ENCODE measurements at places on chromosomes 12 and 14. TPM values are rescaled to one million over a fixed set of nuclear protein-coding genes. Genes with fewer than 3 reads are reported as not detected.

DNA sequence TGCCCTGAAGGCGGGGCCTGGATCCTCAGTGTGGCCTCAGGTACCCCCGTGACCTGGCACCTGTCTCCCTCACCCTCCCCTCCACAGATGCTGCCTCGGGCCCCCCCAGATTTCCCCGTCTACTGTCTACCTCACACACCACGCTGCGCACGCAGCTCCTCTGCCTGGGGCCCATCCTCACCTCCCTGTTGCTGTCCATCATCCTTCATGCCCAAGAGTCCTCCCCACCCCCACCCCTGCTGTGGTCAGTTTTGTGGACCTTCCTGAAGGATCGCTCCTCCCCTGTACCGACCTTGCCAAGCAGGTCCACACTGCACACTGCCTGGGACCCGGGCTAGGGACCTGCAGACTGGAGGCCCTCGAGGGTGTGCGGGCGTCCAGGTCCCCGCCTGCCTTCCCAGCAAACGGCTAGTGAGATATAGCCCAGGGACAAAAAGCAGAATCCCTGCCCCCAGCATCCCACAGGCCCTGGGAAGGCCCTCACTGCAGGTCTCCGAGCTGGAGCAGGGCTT is 197.4 kb upstream of the DIO3 start:
- no peak for DNase-seq

- DNase-seq = no peak
These were observed 129.6 kb downstream of the GXYLT1 start for GRCh38 chr12:42015051-42015461.

DNA sequence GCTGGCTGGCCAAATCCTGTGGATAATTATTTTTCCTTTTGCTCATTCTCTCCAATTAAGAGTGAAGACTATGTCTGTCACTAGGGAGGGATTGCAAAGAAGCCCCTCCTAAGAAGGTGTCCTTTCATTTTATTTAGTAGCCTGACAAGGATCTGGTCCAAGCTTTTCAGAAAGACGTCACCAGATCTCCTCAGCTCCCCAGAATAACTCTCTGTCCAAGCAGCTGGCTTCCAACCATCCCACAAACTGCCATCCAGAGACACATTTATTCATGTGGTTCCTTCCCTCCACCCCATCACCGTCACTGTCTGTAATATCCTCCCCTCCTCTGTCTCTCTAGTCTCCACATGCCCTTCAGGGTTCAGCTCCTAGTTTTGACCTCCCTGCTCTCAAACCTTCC is 69.9 kb downstream of the PPM1H start:
- peak; percentile 14 for DNase-seq

DNA sequence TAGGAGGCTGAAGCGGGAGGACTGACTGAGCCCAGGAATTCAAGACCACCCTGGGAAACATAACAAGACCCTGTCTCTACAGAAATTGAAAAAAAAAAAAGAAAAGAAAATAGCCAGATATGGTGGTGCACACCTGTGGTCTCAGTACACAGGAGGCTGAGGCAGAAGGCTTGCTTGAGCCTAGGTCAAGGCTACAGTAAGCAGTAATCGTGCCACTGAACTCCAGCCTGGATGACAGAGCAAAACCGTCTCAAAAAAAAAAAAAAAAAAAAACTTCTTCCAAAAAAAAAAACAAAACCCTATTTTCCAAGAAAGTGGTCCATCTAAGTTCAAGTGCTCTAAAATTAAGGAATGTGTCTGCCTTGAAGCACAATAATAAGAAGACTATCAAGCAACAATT is 19.8 kb downstream of the SNX6 start:
- no peak for DNase-seq

DNA sequence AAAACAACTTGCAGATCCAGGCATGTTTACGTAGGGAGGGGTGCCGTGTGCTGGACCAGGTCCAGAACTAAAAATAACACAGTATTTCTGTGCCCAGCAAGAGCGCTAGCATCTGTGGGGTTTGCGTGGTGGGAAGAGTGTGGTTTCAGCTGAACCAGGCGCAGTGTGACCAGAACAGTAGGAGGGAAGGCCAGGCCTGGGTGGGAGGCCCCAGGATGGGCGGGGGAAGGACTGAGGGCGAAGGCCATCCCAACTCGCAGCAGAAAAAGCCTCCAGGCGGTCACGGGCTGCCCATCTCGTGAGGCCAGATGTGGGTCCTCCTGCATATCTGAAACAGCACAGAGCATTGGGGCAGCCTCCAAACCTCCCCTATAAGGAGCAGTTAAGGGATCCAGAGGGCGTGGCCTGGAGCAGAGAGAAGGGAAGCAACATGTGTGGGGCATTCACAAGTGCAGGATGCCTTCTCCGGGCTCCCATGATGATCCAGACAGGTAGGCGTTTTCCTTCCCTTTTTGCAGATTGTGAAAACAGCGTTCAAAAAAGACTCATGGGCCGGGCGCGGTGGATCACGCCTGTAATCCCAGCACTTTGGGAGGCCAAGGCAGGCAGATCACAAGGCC is 17.8 kb upstream of the CD9 start:
- DNase-seq = no peak

GRCh38 chr14:103074729-103075367 is 9.2 kb upstream of the LBHD2 start:
- DNase-seq = peak; percentile 52

DNA sequence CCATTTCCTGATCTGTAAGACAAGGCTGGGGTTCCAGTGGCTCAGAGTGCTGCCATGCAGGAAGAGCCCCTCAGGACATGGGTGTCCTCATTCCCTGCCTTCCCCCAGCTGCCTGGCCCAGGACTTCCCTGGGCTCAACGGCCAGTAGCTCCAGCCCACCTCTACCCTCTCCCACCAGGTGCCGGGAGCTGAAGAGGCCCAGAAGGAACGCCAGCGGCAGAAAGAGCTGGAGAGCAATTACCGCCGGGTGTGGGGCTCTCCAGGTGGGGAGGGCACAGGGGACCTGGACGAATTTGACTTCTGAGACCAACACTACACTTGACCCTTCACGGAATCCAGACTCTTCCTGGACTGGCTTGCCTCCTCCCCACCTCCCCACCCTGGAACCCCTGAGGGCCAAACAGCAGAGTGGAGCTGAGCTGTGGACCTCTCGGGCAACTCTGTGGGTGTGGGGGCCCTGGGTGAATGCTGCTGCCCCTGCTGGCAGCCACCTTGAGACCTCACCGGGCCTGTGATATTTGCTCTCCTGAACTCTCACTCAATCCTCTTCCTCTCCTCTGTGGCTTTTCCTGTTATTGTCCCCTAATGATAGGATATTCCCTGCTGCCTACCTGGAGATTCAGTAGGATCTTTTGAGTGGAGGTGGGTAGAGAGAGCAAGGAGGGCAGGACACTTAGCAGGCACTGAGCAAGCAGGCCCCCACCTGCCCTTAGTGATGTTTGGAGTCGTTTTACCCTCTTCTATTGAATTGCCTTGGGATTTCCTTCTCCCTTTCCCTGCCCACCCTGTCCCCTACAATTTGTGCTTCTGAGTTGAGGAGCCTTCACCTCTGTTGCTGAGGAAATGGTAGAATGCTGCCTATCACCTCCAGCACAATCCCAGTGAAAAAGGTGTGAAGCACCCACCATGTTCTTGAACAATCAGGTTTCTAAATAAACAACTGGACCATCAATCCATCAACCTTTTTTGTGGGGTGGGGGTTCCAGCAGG is 17.6 kb downstream of the AGAP2 start:
- no peak for DNase-seq

DNA sequence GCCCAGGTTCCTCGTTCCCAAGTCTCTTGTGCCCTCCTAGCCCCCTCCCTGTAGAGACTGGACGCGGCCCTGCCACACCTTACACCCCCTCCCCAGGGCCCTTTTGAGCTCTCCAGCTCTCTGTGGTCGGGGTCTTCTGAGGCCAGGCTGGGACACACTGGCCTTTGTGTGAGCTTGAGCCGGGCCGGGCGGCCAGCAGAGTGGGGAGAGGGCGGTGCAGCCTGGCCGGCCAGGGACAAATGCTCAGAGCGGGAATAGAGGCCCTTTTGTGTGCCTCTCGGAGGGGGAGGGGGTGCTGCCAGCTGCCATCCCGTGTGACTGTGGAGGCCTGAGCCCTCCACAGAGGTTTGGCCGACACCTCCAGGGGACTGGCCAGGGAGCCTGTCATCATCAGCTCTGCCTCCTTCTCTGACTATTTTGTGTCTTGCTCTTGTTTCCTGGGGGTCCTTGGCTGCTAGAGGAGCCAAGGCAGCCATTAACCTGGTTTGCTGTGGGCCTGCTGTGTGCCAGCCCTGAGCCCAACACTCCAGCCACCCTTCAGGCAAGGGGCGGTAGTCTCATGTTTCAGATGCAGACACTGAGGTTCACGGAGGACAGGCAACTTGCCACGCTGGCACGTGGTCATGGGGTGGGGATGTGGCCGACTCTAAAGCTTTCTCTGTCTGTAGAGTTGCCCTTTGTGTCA is 13.6 kb downstream of the FAM222A start:
- DNase-seq = no peak

GRCh38 chr14:67371247-67372148 is 11.4 kb downstream of the EIF2S1 start:
- DNase-seq = no peak

GRCh38 chr12:69843608-69844007 is 18.6 kb downstream of the MYRFL start:
- no peak for DNase-seq

GRCh38 chr12:102474438-102475064 is 5.8 kb downstream of the IGF1 start:
- DNase-seq = no peak

DNA sequence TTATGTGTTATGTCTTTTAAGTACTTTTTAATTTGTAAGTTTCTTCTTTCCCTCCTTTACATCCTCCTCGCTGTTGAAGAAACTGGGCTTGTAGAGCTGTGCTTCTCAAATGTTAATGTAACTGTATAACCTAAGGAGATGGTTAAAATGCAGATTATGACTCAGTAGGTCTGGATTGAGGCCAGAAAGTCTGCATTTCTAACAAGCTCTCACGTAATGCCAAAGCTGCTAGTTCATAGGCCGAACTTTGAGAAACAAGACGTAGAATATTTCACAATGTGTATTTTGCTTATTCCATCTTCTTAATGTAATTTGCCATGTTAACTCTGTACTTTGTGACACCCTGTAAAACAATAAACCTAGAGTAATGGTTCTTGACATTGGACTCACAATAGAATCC is 193.3 kb upstream of the SYT1 start:
- DNase-seq = no peak

- DNase-seq = no peak
These were observed 493.1 kb downstream of the BCAT1 start for GRCh38 chr12:24455811-24456210.

- no peak for DNase-seq
These were observed 211.7 kb downstream of the DPF3 start for GRCh38 chr14:72682188-72682587.

DNA sequence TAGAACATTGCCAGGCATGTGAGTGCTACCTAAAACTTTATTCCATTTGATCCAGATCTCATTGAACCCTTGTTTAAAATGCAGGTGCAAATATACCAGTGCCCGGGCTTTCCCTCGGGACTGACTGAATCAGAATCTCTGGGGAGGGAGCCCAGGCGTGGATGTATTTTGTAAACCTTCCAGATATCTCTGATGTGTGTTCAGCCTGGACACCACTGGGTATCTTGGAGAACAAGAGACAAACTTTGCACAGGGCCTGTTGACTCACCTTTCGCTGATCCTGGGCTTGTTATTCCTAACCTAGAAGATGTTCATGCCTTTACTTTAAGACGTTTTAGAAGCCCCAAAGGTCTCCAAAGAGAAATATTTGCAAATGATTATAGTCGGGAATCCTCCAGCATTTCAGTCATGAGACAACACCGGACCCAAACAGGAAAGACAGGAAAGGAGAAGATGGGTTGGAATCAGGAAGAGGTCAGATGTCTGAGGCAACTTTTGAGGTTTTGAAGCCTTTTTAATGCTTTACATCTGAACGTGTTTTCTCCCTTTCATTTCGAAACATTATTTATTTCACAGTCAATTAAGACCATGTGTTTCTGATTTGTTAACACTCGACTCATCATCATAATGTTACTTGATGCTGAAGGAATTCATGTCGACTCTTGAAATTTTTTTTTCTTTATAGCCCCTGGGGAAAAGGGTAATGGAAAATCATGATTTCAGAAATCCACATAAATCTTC is 118.6 kb downstream of the PLXNC1 start:
- DNase-seq = peak; percentile 8

DNA sequence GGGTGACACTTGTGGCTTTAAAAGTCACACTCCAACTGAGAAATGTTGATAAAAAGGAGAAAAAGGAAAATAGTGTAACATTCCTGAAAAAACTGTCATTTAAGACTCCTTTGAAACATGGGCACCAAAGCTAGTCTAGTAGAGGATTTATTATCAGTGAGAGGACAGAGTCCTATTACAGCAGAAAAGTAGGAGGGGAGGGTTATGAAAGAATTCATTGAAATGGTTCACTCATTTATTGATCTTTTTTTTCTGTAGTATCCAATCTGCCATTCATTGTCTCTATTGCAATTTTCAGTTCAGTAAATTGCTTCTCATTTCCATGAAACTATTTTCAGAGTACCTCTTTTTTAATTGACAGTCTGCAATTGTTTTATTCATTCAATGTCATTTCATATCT is 25.4 kb downstream of the PPM1A start:
- DNase-seq = no peak

DNA sequence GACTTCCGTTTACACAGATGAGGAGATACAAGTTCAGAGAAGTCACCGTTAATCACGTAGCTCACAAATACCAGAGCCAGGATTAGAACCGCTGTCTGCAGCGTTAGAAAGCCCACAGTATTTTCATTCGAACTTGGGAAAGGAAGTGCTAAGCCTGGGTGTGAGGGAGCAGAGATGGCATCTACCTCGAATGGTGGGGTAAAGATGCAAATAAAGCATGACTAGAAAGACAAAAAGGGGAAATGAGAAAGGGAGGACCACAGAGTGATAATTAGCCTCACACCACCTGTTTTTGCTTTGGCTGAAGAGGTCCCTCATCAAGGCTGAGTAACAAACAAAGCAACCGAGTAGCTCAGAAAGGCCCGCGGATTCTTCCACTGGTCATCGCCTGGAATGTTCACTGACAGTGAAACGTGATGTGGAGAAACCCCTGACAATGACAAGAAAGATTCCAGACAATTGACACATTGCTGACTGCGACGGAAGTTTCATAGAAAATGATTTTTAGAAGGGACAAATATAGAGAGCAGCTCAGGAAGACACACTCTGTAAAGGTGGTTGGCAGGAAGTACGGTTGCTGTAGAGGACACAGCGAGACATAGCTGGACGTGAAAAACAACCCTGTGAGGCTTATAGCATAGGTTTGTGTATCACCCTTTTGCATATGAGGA is 31.5 kb upstream of the BHLHE41 start:
- DNase-seq = no peak

- no peak for DNase-seq
These were observed 159.9 kb downstream of the PDE3A start for GRCh38 chr12:20528208-20528607.

Gene RDH5
- 3.1 TPM for total RNA-seq

Gene ADGRD1
- 0.89 TPM for total RNA-seq

Gene ANKRD33
- not detected for total RNA-seq

Gene TCL1B
- not detected for total RNA-seq

Gene SLC10A1
- total RNA-seq = not detected

Gene G2E3
- 22.0 TPM for total RNA-seq

Gene C1S
- 32.6 TPM for total RNA-seq

Gene ZDHHC22
- total RNA-seq = not detected

Gene NOVA1
- not detected for total RNA-seq

All from MG63 (cell line).